Tibial artery (tissue), 4 donors: ENCODE measurements at places on chromosomes 11 and 22.

- no peak for DNase-seq
These were observed 2.5 kb upstream of the EPS8L2 start for GRCh38 chr11:703506-703905.

DNA sequence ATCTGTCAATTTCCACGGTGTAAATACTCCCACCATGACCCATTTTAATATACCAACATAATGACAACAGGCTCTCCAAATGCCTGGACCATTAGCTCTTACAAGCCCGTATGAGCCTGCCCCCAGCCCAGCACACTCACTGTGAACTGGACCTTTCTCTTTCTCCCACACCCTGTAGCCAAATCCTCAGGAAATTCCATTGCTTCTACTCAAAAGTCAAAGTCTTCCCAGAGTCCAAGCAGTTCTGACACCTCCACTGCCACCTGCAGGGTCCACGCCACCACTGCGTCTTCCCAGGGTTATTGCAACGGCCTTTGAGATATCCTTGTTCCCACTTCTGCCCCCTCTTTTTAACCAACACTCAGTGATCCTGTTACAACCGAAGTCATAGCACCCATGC lies 110.1 kb upstream of the ASPHD2 start:
- DNase-seq = no peak

DNA sequence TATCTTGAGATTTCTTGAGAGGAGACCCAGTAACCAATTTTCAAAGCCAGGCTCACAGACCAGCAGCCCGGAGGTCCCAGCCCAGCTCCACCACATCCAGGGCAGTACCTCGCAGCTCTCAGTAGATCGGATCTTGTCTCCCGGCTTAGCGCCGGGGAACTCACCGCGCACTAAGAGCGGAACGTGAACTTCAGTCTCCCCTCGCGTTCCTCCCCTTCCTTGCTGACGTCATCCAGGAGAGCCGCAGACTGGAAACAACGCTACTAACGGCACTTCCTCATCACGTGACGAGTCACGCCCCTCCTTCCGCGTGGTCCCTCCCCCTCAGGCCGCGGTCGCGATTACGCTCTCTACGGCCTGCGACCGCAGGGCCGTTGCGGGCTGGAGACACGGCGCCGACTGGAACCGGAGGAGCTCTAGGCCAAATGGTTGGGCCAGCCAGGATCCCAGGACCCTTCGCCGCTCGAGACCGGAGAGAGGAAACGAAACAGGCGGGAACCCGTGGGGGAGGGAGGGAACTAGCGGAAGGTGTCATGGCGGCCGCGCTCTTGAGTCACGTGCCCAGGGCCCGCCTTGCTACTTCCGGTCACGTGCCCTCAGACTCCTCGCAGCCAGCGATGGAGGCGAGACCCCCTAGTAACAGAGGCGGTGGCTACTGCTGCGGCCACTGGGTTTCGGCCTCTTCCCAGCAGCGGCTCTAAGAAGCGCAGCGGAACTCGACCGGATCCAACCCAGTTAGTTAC lies at the start of the genes GTF2H1 and HPS5:
TSS of gene GTF2H1 (plus strand) at position 599 of the 743 bp plus-strand sequence. CDS start 10,508 bp downstream, outside the sequence.
TSS of gene HPS5 (minus strand) at position 172 of the 743 bp plus-strand sequence. CDS start 4,282 bp downstream, outside the sequence.
- DNase-seq = peak; percentile 96

GRCh38 chr11:130813638-130814037 lies 102.6 kb downstream of the SNX19 start:
- DNase-seq = no peak

- DNase-seq = no peak
These were observed 35.8 kb downstream of the SC5D start for GRCh38 chr11:121328176-121328966.

GRCh38 chr22:50483977-50484853 lies 2.4 kb upstream of the MIOX start:
- DNase-seq = no peak

- DNase-seq = peak; percentile 74
These were observed 383 bp upstream of the TMEM223 start for GRCh38 chr11:62792202-62792575.

DNA sequence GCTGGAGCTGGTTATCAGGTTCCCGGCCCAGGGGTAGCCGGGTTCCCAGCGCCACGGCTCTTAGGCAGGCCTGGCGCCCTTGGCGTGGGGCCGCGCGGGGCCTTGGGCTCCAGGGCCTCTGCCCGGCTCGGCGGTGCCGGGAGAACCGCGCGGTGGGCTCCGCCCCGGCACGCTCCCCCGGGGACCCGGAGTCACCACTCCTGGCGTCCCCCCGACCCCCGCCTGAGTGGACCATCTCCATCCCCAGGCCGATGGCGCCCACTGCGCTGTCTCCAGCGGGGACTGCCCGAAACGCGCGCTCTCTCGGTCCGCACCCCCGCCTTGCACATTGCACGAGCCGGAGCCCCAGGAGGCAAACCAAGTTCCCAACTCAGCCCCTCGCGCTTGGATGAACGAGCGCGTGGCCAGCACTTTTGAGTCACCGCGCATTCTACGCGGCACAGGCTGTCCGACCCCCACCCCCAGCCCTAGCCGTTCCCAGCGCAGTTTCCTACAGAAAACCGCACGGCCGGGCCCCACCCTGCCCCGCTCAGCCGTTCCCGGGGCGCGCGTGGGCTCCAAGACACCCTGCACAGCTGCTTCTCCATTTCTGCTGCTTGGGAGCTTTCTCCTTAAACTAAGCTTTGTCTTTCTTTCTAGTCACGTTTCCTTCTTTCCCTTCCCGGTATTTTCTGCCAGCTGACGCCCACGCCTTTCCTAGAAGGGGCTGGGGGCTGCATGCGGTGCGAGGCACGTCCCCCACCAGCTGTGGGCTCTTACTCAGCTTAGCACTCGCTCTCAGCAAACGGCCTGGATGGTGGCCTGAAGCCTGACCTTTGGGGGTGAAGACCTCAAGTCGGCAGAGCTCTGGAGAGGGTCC lies 650 bp upstream of the CHID1 start:
- peak; percentile 42 for DNase-seq

DNA sequence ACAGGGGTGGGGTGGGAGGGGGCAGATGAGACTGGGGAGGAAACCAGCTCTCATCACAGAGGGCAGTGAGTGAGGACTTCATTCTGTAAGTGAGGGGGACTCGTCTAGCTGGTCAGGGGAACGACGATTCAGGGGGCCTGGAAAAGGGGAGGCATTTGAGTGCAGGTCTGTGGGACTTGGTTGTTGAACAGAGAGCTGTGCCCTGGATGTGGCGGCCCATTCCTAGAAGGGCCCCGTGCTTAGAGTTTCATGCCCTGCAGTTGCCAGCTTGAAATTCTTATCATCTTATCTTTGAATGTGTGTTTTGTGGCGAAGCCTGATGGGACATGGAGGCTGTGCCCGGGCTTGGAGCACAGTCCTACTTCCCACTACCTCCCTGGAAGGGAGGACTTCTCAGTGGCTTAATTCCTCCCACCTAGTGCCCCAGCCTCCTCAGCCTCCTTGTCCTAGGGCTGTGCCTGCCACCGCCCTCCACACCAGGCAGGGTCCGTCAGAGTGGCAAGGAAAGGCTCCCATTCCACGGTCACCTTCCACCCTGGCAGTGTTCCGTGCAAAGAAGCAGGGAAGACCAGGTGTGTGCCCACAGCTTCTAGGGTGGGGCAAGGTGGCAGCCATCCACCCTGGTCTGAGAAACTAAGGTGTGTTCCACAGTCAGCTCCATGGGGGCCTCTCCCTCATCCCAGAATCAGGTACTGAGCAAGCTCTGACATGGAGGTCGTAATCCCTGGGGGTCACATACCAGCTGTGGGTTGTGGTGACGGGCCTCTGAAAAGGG lies 59.7 kb upstream of the LMO1 start:
- no peak for DNase-seq

- DNase-seq = no peak
These were observed 78.3 kb upstream of the AKIP1 start for GRCh38 chr11:8832571-8833260.

- no peak for DNase-seq
These were observed 8.9 kb downstream of the PATL1 start for GRCh38 chr11:59659981-59660380.

GRCh38 chr11:12693479-12694182 lies 19.4 kb downstream of the TEAD1 start:
- peak; percentile 71 for DNase-seq

- DNase-seq = no peak
These were observed 328.2 kb upstream of the NCAM1 start for GRCh38 chr11:112632866-112633505.

DNA sequence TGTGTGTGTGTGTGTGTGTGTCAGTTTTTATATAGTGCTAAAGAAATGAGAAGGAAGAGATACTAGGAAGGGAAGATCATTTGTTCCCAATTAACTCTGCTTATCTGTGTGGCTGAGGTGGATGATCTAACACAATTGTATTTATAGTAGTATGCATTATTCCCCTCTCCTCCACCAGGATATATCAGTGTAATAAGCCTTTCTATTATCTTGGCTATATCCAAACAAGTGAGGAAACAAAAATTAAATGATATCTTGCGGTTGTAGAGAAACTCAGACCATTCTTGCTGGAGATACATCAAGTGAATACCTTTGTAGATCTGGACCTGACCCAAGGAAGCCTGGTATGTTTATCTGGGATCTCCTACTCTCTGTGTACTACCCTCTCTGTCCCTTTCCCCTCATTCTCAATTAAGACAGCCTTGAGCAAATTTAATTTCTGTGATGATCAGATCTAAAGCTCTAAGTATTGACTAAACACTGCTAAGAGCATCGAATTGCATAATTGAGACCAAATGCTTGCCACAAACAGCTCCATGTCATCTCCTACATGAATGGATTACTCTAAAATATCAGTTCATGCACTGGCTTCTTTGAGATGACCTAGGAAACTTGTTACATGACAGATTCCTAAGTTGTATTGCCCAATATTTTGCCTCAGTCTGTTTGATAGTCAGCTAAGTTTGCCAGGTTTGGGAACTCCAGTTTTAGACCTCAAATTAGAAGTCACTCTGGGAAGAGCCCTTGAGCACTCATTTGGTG lies 185.3 kb upstream of the CTSC start:
- no peak for DNase-seq

- no peak for DNase-seq
These were observed 8.8 kb upstream of the DNAJB13 start for GRCh38 chr11:73942010-73942409.

DNA sequence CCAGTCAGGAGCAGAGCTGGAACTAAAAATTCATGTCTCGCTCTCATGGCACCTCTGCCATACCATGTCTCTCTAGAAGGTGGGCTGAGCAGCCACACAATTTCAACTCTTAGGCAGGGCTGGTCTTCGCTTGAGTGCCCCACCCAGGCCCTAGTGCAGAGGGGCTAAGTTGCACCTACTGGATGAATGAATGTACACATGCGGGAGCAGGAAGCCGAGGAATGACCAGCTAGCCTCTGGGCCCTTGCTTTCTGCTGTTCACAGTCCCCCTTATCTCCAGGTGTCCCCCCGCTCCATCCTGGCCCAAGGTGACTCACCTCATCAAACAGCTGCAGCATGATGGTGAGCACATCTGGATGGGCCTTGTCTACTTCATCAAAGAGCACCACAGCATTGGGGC lies 57.5 kb upstream of the PHOX2A start:
- no peak for DNase-seq

DNA sequence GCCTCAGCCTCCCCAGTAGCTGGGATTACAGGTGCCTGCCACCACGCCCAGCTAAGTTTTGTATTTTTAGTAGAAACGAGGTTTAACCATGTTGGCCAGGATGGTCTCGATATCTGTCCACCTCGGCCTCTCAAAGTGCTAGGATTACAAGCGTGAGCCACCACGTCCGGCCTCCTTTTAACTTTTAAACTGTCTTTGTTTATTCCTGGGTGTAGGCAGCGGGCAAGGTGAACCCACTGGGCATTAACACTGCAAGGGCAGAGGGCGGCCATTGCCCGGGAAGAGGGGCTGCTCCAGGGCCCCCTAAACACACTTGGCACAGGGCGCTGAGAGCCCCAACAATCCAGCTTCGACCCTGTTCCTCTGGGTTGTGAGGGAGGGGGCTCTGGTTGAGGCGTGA lies 693.6 kb downstream of the BRD1 start:
- no peak for DNase-seq

- no peak for DNase-seq
These were observed 29.0 kb downstream of the SHANK3 start for GRCh38 chr22:50701428-50702154.

DNA sequence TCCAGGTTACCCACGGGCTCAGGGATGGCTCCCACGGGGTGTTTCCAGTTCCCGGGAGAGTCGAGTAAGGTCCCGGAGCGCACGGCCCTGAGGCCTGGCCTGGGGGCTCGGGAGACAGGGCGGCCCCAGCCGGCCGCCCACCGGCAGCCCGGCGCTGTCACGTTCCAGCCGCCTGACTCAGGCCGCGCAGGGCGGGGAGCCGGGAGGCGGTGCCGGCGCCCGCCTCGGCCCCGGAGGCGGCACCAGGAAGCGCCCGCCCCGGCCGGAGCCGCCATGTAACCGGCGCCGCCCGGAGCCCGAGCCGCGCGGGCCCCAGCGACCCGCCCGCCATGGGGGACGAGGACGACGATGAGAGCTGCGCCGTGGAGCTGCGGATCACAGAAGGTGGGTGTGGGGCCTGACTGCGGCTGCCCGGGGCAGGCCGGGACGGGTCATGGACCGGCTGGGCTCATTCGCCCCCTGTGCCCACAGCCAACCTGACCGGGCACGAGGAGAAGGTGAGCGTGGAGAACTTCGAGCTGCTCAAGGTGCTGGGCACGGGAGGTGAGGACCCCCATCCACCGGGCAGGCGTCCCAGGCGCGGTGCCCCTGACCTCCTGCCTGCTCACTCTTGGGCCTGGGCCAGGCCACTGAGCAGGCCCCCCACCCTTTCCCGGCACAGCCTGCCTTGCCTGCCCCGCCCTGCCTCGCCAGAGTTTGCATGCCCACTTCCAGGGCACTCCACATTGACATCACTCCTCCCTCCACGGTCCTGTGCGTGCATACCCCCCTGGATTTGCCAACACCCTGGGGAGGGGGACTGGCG lies at the start of gene RPS6KA4:
TSS of gene RPS6KA4 (plus strand) at position 256 of the 805 bp plus-strand sequence. CDS start at position 330, 74 bp downstream.
- peak; percentile 53 for DNase-seq

DNA sequence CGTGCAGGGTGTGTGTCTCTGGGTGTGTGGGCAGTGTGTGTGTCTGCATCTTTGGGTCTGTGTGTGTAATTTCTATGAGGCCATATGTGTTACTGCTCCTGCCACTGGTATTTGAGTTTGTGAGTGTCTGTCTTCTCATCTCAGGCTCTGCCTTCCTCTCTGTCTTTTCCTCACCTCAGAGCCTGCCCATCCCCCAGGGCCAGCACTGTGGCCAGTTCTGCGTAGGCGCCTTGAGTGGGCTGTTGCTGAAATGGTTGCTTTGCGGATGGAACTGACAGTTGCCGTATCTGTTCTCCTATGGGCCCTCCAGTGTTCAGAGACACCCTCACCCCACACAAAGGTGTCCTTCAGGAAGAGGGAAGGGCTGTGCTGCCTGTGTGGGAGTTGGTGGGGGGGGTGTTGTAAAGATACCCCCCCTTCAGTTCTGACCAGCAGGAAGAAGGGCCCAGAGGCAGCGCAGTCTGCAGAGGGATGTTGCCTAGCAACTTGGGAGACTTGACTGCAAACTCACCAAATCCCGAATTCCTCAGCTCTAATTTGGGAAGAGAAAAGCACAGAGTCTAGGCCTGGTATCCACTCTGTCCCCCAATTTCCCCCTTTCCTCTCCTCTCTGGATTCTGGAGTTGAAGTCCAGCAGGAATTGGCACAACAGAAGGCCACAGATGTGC lies 2.0 kb upstream of the NRGN start:
- DNase-seq = no peak

- DNase-seq = peak; percentile 70
These were observed 13.8 kb downstream of the TOM1 start for GRCh38 chr22:35313311-35314121.

- no peak for DNase-seq
These were observed 35.0 kb upstream of the EHF start for GRCh38 chr11:34585735-34586487.
